AG04450 (cell line): ENCODE measurements at places on chromosomes 3 and 15.

DNA sequence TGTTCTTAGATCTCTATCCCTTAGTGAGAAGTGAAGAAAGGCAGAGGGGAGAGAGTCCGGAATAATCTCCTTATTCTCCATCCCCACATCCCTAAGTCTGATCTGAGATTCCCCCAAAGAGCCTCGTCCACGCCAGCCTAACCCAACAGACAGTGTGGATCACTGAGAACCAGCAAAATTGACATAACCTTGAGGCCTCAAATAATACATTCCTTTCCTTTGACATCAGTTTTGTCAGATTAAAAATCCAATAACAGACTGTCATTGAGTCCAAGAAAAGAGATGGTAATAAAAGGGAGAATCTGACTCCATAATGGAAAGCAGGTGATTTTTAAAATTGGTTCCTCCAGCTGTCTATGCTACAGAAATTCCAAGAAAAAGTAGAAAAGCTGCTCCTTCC lies 7.7 kb upstream of the SIAH2 start:
- DNase-seq: no peak

DNA sequence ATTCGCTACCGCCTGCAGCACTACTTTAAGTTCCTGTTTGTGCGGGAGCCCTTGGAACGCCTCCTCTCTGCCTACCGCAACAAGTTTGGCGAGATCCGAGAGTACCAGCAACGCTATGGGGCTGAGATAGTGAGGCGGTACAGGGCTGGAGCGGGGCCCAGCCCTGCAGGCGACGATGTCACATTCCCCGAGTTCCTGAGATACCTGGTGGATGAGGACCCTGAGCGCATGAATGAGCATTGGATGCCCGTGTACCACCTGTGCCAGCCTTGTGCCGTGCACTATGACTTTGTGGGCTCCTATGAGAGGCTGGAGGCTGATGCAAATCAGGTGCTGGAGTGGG lies 995 bp downstream of the CHST14 start:
- no peak for DNase-seq

DNA sequence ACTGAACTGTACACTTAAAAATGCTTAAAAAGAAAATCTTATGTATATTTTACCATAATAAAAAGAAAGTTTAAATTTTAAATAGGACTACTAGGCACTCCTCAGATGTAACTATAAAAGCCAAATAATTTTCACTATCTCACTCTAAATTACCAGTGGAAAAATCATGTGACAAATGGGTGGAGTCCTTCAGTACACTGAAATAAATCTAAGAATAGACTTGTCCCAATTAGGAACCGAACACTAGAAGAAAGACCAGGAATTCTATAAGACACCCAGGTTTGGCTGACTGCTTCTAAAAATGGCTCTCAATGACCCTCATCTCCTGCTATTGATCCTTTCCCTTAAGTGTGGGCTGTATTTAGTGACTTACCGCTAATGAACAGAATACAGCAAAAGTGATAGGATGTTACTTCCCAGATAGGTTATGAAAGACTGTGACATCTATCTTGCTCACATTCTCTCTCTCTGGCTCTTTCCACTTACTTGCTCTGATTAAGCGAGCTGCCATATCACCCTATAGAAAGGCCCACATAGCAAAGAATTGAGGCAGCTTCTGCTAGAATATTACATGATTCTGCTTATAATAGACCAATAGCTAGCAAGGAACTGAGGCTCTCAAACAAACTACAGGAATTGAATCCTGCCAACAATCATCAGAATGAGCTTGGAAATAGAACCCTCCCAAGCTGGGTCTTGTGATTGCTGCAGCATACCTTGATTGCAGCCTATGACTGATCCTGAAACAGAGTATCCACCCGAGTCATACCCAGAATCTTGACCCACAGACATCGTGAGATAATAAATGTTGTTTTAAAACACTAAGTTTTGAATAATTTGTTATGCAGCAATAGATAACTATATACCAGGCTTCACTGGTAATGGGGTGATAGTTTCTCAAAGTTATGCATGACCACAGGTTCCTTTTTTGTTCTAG lies 16.9 kb downstream of the TTBK2 start:
- no peak for DNase-seq

DNA sequence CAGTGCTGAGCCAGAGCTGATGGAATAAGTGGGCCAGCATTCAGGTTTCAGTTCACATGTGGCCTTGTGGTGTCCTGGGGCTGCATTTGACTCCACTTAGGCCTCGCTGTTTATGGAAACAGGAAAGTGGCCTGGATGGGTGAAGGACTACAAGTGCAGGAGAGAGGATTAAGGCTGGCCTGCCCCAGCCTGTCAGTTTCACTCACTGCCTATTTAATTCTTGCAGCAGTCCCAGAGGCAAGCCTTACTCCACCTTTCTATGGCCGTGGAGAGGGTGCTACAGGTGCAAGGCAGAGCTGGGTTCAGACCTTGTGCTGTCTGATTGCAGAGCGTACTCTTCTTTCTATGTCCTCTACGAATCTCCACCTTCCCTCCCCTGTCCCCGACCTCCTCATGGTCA lies 37.7 kb downstream of the ABHD17C start:
- DNase-seq: no peak

DNA sequence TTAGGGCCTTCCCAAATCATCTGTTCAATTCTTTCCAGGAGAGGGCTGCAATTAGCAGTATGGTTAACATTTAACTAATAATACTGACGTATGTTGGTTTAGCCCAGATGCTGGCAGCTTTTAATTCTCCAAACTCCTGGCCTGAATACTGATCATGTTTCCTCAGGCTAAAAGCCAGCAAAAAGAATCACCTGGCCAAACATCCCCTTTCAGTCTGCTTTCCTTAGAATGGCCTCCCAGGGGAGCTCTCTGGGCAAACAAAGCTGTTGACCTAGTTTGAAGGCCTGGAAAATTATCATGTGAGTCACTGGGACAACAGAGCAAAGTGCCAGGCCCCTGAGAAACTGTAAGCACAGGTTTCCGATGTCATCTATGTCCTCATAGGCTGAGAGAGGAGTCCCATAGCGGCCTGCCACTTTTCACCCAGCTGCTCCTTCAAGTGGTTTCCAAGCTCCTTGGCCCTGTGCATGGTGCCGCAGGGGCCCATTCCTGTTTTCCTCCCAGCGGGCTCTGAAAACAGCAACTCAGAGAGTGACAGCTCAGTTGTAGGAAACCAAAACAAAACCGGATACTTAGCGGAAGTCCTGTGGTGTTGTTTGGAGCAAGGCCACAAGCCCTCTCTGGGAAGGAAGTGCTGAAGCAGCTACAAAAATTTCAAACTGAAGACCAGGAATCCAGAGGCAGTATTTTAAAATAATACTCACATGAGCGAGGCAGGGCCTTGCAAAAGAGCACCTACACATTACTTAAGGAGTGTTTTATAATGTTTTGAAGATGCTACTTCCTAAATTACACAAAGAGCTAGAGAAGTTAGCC lies 36.5 kb upstream of the RAB11A start:
- peak; percentile 41 for DNase-seq

GRCh38 chr15:84598250-84598649 lies 2.6 kb upstream of the ZSCAN2 start:
- no peak for DNase-seq

GRCh38 chr15:73495181-73495580 lies 52.2 kb downstream of the REC114 start:
- DNase-seq: no peak

DNA sequence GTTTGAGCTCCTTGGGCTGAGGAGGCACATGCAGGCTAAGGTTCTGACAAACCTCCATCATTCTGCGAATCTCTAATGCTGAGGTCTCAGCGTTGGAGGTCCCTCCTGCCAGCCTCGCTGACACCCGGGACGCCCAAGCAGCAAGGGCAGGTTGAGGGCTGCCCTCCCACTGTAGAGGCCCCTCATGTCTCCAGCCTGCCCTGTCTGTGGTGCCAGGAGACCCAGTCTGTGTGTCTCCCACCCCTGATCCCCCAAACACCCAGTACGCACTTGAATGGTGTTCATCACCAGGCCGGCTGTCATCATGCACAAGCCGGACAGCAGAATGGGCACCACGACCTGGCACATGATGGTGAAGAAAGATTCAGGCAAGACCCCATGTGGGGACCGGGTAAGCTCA lies 27.8 kb downstream of the SLC41A3 start:
- DNase-seq: no peak

DNA sequence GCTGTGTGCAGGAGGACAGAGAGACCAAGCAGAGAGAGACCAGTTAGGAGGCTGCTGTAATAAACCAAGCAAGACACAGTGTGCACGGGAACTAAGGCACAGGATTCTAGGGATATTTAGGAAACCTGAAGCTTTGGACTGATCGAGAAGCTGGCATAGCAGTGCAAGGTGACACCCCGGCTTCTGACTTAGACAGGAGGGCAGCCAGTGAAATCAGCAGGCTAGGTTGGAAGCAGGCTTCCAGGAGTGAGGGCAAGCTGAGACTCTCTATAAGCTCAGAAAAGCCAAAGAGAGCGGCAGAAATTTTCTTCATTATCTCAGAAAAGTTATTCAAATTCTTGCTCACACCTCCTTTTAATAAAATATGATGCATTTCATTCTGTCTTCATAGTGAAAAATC lies 104.6 kb downstream of the LIPC start:
- DNase-seq: no peak

- DNase-seq: no peak
Measured at GRCh38 chr3:106819440-106819839, 557.8 kb upstream of the CCDC54 start.

GRCh38 chr3:173140986-173141385 lies at the start of gene SPATA16:
TSS of gene SPATA16 (minus strand) at chr3:173141235. CDS start at chr3:173117731, 23,504 bp downstream.
- no peak for DNase-seq

DNA sequence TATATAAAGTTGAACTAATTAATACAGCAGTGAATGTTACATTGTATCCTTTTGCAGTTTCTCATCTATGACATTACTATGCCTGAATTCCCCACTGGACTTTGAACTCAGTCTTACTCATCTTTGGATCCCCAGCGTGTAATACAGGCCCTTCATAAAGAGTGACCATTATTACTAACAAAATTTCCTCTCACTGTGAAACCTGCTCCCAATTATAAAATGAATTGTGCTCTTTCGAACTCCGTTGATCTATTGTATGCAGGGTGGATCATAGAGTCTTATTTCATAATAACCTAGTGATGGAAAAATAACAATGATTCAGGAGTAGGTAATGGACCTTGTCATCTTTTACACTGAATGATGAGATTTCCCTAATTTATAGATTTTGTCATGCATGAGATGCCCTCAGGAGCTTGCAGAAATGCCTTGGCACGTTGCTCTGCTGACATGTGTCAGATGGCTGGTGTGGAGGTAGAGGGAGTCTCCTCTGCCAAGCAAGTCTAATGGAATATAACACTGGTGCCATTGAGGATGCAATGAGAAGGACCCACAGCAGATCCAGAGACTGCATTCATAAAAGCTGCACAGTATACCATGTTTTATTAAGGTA lies 25.5 kb downstream of the B3GNT5 start:
- no peak for DNase-seq

- no peak for DNase-seq
Measured at GRCh38 chr3:189720736-189721417, 89.7 kb downstream of the TP63 start.

DNA sequence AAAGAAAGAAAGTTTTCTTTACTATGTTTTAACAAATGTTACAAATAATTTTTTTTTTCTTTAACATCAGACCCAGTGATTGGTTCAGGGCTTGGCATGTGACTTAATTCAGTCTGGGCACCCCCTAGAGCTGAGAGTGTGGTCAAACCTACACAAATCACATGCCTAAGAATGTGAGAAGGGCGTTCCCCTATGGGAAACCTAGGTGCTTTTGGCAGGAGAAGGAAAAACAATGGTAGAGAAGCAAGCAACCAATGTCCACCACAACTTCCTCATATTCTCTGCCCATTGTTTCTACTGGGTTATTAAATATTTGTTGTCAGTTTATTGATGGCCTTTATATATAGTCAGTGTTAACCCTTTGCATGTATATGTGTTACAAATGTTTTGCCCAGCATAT lies 21.4 kb upstream of the PIAS1 start:
- DNase-seq: no peak

- no peak for DNase-seq
Measured at GRCh38 chr15:83199288-83199687, 8.3 kb downstream of the HDGFL3 start.

GRCh38 chr15:74239051-74239705 lies 3.1 kb downstream of the CCDC33 start:
- DNase-seq: no peak

GRCh38 chr3:59381282-59381681 lies 331.5 kb upstream of the CFAP20DC start:
- DNase-seq: no peak

DNA sequence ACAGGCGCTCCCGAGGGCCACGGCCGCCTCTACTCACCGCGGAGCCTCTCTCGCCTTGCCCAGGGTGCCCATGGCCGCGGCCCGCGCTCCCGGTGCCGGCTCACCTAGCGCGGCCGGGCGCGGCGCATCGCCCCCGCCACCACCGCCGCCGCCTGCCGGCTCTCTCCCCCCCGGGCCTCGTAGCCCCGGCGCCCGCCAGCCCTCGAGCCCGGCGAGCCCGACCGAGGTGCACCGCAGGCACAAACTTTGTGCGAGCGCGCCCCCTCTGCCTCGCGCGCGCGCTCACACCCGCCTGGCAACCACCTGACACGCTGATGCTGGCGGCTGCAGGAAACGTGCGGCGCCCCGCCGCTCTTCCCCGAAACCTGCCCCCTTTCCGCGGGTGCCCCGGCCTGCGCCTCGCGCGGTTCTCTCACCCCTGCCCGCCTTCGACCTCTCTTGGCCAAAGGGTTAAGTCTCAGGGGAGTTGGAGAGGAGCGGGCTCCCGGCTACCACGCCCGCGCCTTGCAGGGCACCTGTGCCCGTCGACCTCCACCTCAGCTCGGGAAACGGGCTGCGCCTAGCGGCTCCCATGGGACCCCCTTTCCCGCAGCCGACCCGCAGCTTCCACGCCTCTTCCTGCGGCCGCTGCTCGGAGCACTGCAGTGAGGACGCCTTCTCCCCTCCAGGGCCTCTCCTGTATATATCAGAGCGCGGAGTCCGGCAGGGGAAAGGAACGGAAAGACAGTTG lies at the start of gene RASGRP1:
RASGRP1 (minus strand) TSS at position 258 of the 730 bp plus-strand sequence; CDS start at position 72, 186 bp downstream.
- no peak for DNase-seq

GRCh38 chr15:101148881-101149664 lies 102.8 kb downstream of the CHSY1 start:
- no peak for DNase-seq

- no peak for DNase-seq
Measured at GRCh38 chr3:73908218-73908617, 283.5 kb upstream of the PDZRN3 start.

DNA sequence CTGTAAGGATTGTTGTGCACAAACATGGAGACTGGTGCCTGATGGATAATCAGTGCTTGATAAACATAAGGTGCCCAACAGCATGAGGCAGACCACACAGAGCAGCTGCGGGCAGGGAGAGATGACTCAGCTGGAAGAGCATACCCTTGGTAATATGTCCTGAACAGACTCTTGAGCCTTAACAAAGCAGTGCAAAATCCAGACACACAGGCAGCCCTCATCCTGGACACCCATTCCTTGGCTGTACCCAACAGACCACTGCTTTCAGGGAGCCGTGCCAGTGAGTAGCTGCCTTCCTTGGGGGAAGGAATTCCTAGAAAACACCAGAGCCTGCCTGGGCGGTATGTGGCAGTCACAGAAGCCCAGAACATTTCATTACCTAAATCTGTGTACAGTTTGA lies 156.2 kb downstream of the CLSTN2 start:
- no peak for DNase-seq

GRCh38 chr3:150308037-150308319 lies 100.1 kb upstream of the TSC22D2 start:
- DNase-seq: no peak

GRCh38 chr15:55654561-55655031 lies 66.5 kb upstream of the PYGO1 start:
- peak; percentile 3 for DNase-seq
